Stimulated activated CD4-positive, alpha-beta T cell treated with anti-CD3 and anti-CD28 coated beads, Interleukin-4, amount 100 ng/mL, for 4 hours (primary cell): ENCODE measurements at places on chromosomes 16 and 17.

GRCh38 chr16:89152831-89153700 is 18.5 kb upstream of the CDH15 start:
- no peak for DNase-seq

DNA sequence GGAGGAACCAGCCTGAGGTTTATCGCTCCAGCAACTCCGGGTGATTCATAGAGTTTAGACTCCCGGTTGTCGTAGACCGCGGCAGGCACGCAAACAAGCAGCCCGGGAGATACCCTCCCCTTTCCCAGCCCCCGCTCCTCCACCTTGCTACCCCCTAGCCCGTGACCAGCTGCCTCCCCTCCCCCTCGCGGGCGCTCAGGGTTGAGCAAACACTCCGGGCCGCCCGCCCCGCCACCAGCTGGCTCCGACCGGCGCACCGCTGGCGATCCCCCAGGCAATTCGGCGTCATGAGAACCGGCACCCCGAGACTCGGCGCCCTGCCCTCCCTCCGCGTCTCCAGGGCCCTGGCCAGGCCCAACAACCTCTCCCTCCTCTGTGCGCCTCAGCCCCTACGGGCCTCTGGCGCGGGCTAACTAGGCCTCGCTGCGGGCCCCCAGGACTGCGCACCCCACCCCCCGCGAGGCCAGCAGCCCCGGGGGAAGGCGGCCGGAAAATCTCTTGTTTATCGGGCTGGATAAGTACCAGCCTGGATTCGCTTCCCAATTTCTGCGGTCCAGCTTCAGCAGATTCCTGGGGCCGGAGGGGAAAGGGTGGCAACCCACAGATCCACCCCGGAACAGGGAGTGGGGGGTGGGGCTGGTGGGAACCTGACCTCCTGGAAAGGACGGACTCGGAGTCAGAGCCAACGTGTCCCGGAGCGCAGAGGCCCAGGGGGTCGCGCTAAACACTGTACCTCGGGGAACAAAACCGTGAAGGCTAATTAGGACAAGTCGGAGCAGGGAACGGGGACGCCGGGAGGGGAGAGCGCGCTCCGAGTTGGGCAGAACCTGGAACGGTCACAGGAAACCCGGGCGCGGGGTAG is 951 bp upstream of the GPRC5C start:
- DNase-seq, result peak; percentile 6

- DNase-seq, result no peak
Observed at GRCh38 chr17:60840456-60840855, 162.8 kb downstream of the BCAS3 start.

DNA sequence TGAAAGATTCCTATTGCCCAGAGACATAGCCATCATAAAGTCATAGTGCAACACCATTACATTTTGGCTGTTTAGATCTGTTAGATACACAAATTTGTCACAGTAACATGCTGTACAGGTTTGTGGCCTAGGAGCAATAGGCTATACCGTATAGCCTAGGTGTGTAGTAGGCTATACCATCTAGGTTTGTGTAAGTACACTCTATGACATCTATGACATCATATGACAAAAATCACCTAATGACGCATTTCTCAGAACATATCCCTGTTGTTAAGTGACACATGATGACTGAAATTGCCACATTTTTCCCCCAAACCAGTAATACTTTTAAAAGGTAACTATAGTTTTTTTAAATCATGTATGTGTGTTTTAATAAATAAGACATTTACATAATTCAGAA is 43.3 kb downstream of the NLK start:
- no peak for DNase-seq

DNA sequence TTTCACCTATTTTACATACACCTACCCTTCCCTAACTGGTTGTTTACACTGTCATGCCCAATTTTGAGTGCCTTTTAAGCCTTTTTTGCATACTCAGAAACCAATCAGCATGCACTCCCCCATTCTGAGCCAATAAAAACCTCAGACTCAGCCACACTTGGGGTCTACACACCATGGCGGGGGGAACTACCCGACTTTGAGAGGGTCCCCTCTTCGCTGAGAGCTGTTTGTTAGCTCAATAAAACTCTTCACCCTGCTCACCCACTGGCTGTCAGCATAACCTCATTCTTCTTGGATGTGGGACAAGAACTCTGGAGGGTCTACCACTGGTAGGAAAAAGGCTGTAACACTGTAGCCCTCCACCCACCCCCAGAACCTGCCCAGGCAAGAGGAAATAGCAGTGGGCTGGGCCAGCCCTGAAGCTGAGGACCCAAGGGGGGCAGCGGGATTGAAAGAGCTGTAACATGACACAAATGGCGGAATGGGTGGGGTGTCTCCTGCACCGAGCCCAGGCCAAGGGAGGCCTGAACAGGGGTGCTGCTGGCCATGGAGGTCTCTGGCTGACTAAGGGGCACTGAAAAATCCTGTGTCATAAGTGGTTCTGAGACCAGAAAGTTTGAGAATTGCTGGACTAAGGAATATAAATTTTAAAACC is 3.0 kb upstream of the FLYWCH2 start:
- no peak for DNase-seq

DNA sequence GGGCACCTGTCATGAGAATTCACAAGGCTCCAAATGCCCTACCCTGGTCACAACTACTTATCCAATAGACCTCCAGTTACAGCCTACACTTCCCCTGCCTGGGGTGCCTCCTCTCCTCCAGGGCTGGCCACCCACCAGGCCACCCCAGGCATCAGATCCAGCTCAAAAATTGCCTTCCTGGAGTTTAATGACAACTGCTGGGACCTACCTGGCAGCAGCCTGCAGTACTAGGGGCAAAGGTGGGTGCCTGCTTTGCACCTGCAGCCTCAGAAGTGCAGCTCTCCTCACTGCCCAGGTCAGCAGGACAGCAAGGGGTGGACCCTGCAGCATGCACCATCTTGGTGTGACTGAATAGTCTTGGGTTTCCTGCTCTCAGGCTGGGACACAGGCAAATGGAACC is 3.6 kb downstream of the GP1BA start:
- DNase-seq, result no peak

GRCh38 chr16:19707569-19708295 is 10.3 kb downstream of the KNOP1 start:
- no peak for DNase-seq

DNA sequence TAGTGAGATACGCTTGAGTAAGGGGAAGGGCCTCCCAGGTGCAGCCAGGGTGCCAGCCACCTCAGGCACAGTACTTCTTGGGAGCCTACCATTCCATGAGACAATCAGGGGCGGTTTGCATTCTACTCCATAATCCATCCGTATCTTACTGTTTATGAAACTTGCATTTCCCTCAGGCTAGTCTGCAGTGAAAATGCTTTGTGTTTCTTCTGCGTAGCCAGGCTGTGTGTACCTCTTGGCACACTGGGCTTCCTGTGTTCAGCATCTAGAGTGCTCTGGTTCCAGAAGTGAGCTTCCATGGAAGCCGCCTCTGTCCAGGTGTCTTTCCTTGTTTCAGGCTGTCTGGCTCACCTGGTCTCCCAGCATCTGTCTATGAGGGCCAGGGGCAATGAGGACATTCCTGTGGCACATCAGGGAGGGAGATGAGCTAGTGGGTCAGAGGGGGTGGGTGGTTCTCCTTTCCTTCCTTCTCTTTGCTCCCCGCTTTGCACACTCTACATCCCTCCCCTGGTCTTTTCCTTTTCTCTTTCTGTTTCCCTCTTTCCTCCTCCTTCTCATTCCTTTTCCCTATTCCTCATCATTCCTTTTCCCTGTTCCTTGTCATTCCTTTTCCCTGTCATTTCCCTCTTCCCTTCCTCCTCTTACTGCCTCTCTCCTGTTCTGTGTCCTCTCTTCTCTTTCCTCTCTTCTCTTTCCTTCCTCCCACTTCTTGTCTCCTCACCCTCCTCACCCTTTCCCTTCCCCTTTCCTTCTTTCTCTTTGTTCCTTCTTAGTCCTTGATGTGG is 386.5 kb downstream of the CPPED1 start:
- no peak for DNase-seq

- DNase-seq, result no peak
Observed at GRCh38 chr17:49365667-49366066, 3.6 kb upstream of the ZNF652 start.

DNA sequence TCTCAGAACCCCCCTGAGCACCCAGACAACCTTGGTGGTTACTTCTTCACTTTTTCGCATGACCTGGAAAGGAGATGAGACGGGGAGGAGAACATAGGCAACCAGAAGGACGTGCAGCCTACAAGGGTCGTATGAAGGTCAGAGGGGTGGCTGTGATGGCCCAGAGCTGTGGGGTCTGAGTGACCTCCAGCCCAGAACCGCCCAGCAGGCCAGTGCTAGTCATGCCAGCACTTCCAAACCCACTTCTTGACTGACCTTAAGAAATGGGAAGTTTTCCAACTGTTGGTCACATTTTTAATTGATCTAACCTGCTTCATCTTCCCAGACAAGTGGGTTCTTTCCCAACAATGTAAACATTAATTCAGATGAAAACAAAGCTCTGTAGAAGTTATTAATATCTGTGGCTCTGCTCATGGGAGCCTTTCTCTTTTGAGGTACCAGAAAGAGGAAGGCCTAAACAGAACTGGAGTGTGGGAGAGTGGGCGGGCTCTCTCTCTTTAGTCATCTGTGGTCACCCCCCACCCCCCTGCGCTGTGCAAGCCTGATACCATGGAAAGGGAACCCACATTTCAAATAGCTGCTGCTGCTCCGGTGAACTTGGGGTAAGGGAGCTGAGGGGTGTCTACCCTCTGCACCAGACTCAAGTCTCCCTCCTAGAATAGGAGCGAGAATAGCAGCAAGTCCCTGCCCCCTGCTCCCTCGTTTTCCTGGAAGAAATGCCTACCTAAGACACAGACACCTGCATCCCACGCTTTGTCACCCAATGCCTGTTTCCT is 101.6 kb downstream of the RAB11FIP4 start:
- DNase-seq, result peak; percentile 71

DNA sequence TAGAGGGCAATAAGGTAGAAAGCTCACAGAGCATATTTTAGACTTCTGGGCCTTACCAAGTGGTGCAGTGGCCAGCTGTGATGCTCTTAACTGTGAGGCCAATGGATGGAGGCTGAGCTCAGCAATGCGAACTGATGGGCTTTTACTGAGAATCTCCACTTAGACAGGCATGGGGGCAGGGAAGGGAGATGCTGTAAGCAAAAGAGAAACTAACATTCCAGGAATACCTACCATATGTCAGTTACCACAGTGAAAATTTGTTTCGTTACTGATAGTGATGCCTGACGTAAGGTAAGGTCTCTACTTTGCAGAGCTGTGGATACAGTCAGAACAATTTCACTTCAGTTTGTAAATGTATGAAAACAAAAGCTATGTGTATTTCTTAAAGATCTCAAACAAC is 250.6 kb upstream of the ZFHX3 start:
- no peak for DNase-seq

DNA sequence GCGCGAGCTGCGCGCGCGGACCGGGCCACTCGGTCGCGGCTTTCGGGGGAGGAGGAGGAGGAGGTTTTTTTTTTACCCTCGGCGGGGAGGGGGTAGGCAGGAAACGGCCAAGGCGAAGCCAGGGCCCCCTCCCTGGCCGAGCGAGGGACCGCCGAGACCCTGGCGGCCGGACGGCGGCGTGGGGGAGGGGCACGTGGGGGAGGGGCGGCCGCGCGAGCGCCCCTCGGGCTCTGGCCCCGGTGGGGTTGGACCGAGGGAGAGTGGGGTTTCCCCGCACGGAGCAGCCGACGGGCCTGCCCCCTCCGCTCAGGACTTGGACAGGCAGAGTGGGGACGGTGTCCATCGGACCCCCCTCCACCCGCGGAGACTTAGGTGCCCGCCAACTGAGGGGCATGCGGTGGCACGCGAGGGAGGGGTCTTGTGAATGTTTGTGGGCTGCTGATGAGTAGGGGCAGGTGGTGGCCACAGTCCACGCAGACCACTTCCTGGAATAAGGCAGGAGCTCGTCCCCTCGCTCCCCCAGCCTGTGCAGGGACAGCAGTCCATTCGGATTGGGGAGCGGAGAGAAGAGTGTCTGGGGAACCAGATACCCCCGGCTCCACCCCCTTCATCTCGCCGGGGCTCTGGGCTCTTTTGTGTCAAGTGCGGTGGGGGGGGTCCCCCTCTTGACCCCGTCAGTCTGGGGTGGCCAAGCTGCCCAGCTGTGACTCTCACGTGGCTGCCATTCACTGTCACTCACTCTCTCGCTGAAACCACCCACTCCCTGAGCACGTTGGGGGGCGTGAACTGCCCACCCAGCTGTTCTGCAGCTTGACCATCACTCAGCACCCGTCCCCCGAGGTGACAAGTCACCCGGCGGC is 3.0 kb upstream of the CHD3 start:
- peak; percentile 26 for DNase-seq

DNA sequence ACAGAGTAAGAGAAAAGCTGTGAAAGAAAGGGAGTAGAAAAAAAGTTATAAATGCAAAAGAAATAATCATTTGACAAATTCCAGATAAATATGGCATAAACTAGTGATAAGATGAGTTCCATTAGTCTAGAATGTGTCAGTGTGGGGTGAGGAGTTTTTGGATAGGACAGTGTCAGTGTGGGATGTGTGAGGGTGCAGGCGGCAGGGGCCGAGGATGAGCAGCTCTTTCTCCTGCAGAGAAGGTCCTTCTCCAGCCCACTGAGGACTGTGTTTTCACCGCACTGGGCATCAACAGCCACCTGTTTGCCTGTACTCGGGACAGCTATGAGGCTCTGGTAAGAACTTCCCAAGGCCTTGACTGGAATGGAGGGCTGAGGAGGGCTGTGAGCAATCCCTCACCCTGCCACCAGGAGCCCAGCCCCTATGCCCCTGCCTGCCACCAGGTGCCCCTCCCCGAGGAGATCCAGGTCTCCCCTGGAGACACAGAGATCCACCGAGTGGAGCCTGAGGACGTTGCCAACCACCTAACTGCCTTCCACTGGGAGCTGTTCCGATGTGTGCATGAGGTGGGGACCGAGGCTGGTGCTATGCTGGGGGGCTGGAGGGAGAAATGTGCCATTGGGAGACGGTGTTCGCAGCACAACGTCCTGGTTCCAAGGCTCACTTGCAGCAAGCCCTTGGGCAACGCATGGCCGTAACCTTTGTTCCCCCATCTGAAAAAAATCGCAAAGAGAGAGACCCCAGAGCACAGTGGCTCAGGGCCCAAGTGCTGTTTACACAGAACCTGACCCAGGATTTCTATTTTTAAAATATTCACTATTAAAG is 13.1 kb downstream of the RAPGEFL1 start:
- no peak for DNase-seq

GRCh38 chr16:57252148-57252721 is 7.2 kb downstream of the ARL2BP start:
- no peak for DNase-seq

DNA sequence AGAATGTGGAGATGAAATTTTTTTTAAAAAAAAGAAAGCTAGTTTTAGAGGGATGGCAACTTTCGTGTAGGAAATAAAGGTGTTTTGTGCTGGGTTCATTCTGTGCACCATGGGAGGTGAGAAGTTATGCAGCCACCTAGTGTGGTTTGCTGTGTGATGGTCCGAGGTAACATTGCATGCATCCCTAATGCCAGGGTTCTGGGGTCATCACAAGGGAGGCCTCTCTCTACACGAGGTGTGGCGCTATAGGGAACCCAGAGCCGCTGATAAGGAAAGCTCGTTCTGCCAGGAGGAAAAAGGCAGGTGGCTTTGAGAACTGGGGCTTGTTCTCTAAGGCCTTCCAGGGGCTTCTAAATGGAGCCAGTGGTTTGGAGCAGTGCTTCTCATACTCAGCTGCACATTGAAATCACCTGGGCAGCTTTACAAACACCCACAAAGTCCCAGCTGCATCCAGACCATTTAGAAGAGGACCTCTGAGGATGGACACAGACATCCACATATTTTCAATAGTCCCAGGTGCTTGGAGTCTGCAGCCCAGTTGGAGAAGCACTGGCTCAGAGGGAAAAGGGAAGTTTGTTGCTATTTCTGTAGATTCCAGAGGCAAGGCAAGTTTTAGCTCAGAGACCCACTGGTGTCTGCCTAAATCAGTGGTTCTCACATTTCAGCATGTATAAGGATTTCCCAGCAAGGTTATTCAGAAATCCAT is 43.5 kb downstream of the VPS35L start:
- no peak for DNase-seq

GRCh38 chr16:20747030-20747816 is 5.6 kb upstream of the THUMPD1 start:
- no peak for DNase-seq
